Muscle of leg (tissue), 16 donors: ENCODE measurements at places on chromosomes 5 and 9. TPM values are rescaled to one million over a fixed set of nuclear protein-coding genes. Genes with fewer than 3 reads are reported as not detected.
A peak's percentile ranks its signal among the peaks of the same experiment; 100 is the strongest.

DNA sequence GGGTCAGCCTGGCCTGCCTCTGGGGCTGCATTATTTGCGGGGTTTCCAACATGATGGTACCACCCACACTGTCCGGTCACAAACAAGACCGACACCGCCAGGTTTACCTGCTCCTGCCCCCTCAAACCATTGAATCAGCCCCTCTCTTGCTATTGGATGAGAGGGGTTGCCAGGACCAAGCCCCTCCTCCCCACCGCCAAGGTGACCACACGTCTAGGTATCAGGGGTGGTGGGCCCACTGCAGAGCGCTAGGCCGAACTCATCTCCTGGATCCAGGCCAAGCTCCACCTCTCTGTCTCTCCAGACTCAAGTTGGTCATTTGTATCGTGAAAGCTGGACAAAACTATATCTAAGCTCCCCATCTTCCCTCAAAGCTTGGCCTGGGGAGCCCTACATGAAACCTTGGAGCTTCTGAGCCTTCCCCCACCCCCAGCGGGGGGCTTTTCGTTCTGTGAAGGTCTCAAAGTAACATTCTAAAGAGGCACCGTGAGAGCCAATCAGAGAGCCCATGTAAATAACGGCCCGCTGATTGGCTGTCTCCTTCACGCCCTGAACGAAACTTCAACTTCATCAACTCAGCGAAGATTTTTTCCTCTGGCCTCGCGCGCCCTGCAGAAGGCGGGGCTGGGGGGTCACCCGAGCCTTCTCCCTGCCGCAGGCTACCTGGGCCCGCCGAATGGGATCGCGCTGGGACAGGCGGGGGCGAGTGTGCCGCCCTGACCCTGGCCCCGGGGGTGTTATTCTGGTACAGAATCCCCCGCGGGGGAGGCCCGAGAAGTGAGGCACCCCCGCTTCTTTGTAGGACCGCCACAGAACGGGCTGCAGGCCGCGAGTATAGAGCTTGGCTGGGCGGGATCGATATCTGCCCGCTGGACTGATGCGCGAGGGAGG is 49.6 kb upstream of the PSD2 start:
- DNase-seq: peak; percentile 92

GRCh38 chr9:128636024-128636390 is 20.6 kb downstream of the DYNC2I2 start:
- DNase-seq: peak; percentile 66

DNA sequence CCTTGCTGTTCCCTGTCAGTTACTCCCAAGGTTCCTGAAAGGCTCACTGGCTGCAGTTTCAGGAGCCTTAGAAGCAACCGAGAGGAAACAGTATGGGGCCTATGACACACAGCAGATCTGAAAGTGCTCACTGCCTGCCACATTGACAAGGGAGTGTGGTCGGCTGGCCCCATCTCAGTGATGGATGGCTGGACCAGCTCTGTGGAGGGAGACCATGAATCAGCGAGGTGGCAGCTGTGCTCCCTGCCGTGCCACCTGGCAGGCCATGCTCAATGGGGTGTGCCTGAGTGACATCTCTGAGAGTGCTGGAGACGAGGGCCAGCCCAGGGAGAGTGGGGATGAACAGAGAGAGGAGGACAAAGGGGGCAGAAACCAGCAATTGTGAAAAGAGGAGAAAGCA is 49.1 kb downstream of the DOCK2 start:
- no peak for DNase-seq

DNA sequence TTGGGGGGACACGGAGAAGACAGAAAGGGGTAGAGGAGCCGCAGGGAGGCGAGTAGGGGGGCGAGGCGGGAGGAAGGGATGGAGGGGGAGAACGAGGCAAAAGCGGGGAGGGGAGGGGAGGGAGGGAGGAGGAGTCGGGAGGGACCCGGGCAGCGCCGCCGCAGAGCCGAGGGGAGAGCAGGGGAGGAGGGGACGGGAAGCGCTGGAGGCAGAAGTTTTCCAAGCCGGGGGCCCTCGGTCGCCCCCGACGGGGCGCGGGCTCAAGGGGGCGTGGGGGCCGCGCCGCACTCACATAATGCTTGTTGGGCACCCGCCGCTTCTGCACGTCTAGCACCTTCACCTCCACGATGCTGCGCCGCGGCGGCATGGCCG is 353 bp downstream of the SH3PXD2B start:
- DNase-seq: peak; percentile 80

- DNase-seq: peak; percentile 87
These were observed 98.0 kb downstream of the SLC25A46 start for GRCh38 chr5:110836851-110837250.

- no peak for DNase-seq
These were observed 57.5 kb upstream of the STK32A start for GRCh38 chr5:147177125-147177840.

DNA sequence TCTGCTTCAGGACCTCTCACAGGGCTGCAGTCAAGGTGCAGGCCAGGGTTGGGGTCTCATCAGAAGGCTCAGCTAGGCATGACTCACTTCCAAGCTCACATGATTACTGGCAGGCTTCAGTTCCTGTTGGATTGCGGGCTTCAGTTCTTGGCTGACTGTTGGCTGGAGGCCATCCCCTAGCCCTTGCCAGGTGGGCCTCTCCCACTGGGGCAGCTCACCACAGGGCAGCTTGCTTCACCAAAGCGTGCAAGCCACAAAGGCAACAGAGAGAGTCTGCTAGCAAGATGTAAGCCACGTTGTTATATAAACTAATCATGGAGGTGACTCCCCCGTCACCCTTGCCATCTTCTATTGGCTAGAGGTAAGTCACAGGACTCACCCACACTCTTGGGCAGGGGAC is 14.4 kb downstream of the CPLX2 start:
- no peak for DNase-seq

GRCh38 chr5:157300564-157300963 is 34.6 kb downstream of the CYFIP2 start:
- DNase-seq: no peak

Gene OTP
- total RNA-seq: not detected

Gene CYLC2
- total RNA-seq: not detected

Gene PDE6A
- total RNA-seq: not detected

Gene ENTPD2
- total RNA-seq: 3.7 TPM

Gene ZNF454
- total RNA-seq: 4.9 TPM

Gene QSOX2
- 4.1 TPM for total RNA-seq

Gene F2RL2
- total RNA-seq: 1.3 TPM
